Activated CD8-positive, alpha-beta memory T cell treated with anti-CD3 and anti-CD28 coated beads for 4 hours (primary cell): ENCODE measurements at places on chromosomes 7 and 10.

DNA sequence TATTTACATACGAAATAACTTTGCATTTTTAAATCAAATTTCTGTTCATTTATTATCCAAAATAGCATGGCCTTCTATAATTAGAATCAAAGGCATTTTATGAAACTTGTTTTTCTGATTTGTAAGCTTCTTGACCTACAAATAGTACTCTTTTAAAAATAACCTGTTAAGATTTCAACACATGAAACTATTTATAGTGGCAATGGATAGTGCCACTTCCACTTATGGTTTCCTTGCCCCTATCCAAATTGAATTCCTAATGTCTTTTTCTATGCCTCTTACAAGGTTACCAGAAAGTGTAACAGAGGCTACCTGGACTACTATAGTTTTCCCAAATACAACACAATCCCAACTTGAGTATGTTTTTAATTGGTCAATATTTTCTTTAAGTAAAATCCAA lies 263.5 kb downstream of the SEMA3D start:
- no peak for DNase-seq

- DNase-seq, result no peak
Observed at GRCh38 chr7:2034291-2035201, 198.2 kb downstream of the MAD1L1 start.

DNA sequence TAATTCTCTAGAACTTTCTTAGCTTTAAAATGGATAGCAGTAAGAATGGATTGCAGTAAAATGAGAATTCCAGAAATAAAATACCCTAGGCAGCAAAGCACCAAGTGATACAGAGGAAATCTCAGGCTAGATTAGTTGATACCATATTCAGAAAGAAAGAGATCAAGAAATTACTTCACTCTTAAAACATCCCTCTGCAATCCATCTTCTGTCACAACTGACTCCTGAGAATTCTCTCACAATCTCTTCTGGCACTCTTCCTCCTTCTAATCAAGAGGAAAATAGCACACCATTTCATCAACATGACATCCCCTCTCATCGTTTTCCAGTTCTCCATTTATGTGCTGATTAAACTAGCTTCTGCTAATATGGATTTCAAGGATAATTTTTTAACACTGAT lies 42.2 kb upstream of the LAMB1 start:
- DNase-seq, result no peak

DNA sequence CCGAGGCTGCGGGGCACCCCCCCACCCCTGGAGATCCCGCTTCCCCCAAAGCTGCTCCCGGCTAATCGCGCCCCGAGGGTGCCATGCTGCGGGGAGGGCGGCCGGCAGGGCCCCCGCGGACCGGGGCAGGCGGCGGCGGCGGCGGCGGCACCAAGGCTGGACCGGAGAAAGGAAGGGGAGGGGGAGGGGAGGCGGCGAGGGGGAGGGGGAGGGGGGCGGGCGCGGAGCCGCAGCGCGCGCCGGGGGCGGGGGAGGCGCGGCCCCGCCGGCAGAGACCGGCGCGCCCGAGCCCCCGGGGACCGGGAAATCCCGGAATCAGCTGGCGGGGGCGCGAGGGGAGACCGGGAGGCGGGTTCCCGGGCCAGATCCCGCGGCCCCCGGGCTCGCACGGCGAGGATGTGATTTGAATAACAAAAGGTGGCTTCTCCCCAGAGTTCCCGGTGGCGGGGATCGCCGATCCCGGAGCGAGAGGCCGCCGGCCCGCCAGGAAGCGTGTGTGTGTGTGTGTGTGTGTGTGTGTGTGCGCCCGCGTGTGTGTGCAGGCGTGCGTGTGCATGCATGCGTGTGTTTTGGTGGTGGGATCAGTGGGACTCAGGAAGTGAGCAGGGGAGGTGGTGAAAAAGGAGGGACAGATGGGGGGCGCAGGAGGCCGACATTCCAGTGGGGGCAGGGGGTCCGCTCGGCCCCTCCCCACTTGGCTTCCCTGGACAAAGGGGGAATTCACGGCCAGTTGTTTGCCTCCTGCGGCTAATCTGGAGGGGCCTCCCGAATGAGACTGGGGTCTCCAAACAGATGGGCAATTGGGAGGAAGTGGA lies 99.5 kb downstream of the HIP1 start:
- DNase-seq, result no peak

DNA sequence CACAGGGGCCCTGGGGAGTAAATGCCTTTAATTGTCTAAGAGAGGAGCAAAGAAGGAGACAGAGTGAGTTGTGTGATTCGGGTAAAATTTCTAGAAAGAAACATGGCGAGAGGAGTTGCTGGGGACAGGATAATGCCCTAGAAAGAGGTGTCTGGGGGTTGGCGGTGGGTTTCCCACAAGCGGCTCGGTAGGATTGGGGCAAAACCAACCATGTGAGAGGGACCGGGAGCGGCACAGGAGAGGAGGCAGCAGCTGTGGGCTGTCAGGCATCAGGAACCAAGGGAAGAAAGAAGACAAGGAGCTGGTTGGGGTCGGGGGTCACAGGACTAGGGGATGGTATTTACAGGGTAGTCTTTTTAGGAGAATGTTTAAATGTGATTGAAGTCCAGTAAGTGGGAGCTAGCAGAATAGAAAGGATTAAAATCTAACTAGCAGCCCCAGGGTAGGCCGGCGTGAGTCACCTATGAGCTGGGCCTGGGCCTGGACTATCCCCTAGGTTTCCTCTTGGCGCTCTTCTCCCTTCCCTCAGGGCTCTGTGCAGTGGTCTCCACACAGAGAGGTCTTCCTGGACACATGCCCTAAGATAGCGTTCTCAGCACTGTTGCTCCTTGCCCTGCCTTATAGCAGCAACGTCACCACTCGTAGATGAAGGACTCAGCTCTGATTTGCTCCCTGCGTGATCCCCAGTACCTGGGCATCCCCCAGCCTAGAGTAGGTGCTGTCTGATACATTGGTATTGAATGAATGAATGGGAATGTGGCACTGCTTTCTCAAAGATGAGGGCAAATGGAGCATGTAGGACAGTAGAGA lies 32.6 kb downstream of the IKZF1 start:
- no peak for DNase-seq
